ENCODE measurements at places on chromosomes 12 and 14. TPM values are rescaled to one million over a fixed set of nuclear protein-coding genes. Genes with fewer than 3 reads are reported as not detected.

The MGP gene
- total RNA-seq: 4,199 TPM

The RFX4 gene
- total RNA-seq: not detected

The PTCSC3 gene
- total RNA-seq: not detected

The RNASE7 gene
- total RNA-seq: not detected

The EML5 gene
- not detected for total RNA-seq

The ADCK1 gene
- total RNA-seq: 4.9 TPM

The OAS2 gene
- total RNA-seq: 0.47 TPM

The KLRG1 gene
- total RNA-seq: 0.26 TPM

The CCDC177 gene
- total RNA-seq: 0.12 TPM

The HOXC9 gene
- total RNA-seq: 1.3 TPM

The RNF212B gene
- not detected for total RNA-seq

All from pericardium fibroblast (primary cell).